Hematopoietic multipotent progenitor cell treated with erythropoietin and hydrocortisone succinate and interleukin-3 and kit ligand, for 15 days (in vitro differentiated cells): ENCODE measurements at places on chromosomes 2 and 18.

DNA sequence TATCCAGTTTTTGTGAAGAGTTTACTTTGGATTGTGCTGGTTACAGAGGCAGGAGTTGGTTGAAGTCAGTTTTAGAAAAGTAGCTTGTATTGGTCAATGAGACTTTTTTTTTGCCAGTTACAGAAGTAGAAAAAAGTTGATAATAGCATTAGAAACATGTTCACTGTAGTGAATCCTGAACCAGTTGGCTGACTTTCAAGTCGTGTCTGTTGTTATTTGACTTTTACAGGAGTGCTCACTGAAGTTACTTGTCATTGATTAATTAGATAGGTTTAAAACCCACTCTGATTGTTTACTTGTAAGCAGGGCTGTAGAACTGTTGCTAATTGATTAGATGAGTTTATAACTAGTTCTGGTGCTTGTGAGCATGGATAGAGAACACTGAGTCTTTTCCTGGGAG lies 312.0 kb upstream of the VWC2L start:
- DNase-seq, result no peak

DNA sequence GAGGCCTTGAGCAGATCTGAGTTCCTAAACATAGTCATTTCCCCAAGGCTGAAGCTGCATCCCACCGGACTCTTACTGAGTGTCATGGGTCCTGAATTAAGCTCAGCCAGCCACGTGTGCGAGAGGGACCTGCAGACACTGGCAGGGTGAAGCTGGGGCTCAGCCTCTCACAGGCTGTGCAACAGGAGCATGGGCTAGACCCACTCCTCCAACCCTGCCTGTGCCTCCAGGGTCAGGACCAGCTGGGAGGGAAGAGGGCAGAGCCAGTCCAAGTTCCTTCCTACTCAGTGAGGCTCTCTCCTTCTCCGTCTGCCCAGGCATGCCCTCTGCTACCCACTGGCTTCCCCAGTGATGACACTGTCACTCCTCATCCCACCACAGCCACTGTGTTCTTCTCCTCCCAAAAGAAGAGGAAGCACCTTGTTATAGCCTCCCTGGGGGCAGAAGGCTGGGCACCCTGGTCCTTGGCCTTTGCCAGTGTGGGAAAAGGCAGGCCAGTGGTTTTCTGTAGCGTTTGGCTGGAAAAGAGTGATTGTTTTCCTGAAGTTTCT lies 78.9 kb downstream of the KCNF1 start:
- DNase-seq, result no peak

- DNase-seq, result peak; percentile 13
Measured at GRCh38 chr2:241443486-241444223, 64.7 kb downstream of the STK25 start.

DNA sequence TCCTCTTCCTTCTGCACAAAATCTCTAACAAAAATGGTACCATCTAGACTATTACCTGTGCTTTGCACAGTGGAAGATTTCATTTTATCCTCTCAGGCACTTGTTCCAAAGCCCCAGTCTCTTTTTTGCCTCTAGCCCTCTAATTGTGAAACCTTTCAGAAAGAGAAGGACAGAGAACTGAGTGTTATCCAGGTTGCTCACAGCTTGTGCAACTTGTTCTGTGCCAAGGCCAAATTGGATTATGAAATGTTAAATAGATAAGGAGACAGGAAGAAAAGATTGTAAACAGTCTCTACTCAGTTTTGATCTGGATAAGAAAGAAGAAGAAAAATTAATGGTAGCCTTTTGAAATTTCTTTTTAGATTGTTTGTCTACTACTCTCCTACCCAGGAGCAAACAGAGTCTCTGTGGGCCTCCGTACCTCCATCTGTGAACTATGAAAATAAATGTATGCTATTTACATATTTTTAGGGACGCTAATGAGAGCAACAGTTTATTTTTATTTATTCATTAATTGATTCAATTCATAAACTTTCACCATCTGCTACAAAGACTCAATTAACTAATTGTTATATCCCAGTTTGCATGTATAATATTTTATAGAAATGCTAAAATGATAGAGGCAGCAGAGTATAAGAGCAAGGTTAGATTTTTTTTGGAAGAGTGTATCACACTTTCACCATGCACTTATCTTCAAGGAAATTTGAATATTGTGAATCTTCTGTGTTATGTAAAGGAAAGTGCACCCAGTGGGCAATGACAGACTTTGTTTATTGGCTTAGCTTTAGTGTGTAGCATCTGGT lies 339.0 kb upstream of the ETAA1 start:
- no peak for DNase-seq

- no peak for DNase-seq
Measured at GRCh38 chr2:48938231-48938630, 182.7 kb upstream of the LHCGR start.

DNA sequence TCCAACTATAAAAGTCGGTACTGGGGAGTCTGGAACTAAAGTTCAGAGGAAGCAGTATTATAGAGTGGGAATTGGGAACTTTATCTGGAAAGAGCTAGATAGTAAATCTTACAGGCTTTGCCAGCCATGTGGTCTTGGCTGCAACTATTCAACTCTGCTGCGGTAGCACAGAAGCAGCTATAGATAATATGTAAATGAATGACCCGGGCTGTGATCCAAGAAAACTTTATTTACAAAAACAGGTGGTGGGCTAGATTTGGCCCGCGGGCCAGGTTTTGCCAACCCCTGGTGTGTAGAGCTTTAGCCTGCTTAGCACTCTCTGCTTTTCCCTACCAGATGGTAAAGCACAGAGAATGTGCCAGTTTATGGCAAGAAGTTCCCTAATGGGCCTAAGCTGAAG lies 70.8 kb downstream of the TNP1 start:
- peak; percentile 45 for DNase-seq

- no peak for DNase-seq
Measured at GRCh38 chr2:1914541-1915165, 170.3 kb upstream of the PXDN start.

DNA sequence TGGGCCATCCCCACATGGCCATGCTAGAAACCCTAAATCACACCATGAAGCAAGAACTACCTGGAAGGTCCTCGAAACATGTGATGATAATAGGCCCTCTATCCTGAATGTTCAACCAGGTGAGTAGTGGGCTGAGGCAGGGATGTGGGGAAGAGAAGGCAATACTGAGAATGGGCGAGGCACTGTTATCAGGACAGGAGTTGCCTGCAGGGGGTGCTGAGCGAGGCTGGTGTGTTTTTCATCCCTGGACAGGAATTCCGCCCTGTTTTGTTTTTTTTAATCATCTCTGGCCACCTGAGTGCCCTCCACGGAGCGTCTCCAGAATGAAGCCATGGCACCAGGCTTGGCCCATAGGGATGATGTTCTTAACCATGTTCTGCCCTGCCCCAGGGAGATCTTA lies 103.0 kb upstream of the SOX11 start:
- no peak for DNase-seq

GRCh38 chr2:171149171-171149938 lies 11.3 kb downstream of the TLK1 start:
- no peak for DNase-seq

GRCh38 chr18:5297597-5297996 lies 2.1 kb upstream of the ZBTB14 start:
- DNase-seq, result no peak

- no peak for DNase-seq
Measured at GRCh38 chr2:161239326-161240109, 68.7 kb upstream of the PSMD14 start.

GRCh38 chr18:3251963-3252277 lies 4.3 kb downstream of the MYL12A start:
- no peak for DNase-seq

DNA sequence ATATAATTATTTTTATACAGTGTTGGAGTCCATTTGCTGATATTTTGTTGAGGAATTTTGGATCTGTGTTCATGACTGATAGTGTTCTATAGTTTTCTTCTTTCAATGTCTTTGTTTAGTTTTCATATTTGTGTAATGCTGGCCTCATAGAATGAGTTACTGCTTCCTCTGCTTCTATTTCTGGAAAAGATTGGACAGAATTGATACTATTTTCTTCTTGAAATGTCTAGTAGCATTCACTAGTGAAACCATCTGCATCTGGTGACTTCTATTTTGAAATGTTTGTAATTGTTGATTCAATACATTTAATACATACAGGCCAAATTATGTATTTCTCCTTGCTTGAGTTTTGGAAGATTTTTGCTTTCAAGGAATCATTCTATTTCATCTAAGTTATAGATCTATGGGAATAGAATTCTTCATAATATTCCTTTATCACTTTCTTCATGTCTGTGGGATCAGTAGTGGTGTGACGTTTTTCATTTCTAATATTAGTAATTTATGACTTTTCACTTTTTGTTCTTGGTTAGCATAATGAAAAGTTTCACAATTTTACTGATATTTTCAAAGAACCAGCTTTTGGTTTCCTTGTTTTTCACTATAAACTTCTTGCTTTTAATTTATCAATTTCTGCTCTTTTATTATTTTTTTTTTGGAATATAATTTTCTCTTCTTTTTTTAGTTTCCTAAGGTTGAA lies 509.9 kb upstream of the VRK2 start:
- no peak for DNase-seq

DNA sequence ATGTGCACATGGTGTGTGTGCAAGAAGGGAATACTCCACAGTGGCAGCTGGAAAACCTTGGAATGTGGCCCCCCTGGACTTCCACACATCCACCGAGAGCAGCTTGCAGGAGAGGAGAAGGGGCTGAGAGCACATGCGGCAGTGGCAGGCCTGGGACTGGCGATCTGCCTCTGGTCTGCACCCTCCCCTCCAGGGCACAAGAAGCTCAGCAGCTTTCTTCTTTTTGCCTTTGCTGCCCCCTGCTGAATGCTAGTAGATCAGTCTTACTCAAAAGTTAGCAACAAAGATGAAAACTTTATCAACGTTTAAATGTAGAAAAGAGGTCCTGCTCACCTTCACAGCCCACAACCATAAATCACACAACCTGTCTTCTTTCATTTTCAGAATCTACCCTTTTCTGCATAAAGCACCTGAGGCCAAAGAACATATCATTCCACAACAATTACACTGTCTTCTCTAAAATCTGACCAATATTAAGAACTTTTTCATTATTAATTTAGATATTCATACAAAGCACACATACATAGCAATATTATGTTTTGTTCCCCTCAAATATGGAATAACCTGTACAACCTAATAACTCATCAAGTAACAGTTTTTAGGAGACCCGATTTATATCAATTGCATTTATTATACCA lies 34.6 kb downstream of the TGFBRAP1 start:
- DNase-seq, result peak; percentile 45

DNA sequence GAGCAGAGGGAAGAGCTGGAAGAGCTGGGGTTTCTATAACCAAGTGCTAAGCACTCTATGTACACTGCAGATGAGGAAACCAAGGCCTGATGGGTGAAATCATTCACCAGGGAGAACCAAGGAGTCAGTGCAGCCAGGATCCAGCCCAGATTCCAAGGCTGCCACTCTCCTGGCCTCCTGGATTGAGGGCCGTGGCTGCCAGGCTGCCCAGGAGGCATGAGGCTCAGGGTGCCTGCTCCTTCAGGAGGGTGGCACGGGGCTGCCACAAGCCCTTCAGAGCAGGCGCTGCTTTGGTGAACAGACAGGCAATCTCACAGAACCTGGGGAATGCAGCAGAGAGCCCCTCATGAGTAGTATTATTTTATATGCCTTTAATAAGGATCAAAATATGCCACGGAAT lies 293.7 kb upstream of the HDAC4 start:
- DNase-seq, result no peak

- no peak for DNase-seq
Measured at GRCh38 chr2:234448506-234449184, 48.2 kb downstream of the ARL4C start.

- no peak for DNase-seq
Measured at GRCh38 chr2:113791697-113792590, 35.5 kb upstream of the SLC35F5 start.

- DNase-seq, result no peak
Measured at GRCh38 chr2:109497463-109497862, 116.3 kb downstream of the SEPTIN10 start.

DNA sequence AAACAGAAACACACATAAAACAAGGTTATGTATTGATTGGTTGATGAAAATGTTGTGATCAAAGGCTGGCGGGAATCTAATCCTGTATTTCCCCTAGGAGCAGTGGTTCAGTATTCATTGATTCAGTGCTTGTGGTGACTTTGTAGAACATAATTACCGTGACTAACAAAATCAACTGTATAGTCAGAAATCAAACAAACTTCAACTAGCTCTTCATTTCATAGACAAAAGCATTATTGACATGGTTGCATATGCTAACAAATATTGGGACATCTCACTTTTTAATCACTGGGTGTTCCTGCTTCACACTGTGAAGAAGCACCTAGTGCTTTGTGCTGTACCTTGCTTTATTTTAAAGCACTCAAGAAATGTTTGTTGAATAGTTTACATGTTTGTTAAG lies 41.4 kb downstream of the USP14 start:
- no peak for DNase-seq

- no peak for DNase-seq
Measured at GRCh38 chr2:161400076-161400475, 16.0 kb upstream of the TBR1 start.

DNA sequence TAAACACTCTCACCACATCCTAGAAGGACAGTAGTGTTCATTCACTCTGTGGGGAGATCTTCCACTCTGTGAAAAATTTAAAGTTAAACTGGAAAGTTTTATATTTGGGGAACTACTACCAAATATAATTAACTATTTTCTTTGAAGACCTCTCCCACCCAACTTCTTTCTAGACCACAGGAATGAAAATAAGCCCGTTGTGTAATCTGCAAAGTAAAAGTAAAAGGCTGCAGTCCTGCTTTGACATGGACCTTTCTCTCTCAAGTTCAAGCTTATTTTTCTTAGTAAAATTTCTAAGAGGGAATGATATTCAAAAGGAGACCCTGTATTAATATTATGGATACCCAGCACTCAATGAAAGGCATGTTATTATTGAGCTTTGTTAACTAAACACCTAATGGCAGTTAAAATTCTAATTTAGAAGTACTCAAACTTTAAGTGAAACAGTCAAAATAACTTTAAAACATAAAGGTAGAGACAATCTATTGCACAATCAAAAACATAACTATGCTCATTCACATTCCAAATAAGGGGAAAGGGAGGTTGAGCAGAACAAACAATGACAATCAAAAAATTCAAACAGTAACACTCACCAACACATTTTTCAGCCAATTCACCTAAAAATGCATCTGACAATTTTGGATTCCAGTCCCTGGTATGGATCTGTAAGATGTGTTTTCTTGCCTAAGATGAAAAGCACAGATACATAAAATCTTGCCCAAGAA lies 98.5 kb downstream of the ATAD2B start:
- DNase-seq, result no peak

GRCh38 chr2:220821683-220822082 lies 750.4 kb downstream of the EPHA4 start:
- no peak for DNase-seq

GRCh38 chr2:160306985-160307384 lies 106.9 kb upstream of the ITGB6 start:
- no peak for DNase-seq
